ENCODE measurements at places on chromosomes 11 and 22.

GRCh38 chr11:71298016-71298550 is 45.7 kb upstream of the SHANK2 start:
- DNase-seq = no peak

DNA sequence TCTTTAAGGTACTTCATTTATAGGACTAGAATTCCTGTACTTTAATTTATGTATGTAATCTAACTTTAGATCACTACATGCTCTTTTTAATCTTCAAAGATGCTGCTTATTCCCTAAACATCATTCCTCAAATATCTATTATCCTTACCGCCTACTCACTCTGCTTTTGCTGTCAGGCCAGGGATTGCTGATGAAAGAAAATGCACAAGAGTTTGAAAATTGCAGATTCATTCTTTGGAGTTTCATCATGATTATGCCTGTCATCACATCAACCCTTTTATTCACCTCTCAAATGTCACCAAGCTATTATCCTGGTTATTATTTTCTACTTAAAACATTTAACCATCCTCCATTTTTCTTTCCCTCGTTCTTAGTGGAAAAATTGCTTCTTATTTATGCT is 802.7 kb downstream of the METTL15 start:
- DNase-seq = no peak

DNA sequence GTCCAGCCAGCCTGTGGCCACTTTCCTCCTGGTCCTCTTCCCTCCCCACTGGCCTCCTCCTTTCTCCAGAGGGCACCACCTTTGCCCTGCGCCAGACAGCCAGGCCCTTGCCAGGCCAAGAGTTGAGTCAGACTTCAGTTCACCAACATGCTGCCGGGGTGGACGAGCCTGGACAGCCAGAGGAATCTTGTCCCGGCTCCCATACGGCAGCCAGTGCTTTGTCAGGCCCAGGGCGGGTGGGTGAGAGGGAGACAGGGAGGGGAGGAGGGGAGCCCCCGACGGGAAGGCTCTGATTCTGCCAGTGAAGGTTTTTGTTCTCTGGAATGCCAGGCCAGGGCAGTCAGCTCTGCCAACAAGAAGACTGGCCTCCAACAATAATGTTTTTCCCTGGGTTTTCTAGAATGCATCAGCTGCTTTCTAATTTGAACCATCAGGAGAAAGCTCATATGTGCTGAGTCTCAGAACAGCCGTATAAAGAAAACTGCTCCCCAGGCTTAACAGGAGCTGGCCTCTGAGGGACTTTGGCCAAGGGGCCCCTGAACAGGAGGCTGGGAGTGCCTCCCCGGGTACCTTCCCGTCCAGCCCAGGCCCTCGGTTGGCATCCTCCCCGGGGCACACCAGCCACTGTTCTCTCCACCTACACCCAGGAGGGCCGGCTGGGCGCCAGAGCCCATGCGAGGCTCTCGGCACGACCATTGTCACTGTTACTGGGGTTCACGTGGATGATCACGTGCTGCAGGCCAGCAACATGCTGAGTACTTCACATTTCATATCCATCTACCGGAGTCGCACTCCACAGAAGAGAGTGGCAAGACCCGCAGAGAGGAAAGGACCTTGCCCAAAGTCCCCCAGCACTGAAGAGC is 28.6 kb downstream of the LIF start:
- DNase-seq = no peak

- DNase-seq = no peak
Observed at GRCh38 chr11:67278939-67279588, 10.0 kb upstream of the ANKRD13D start.

GRCh38 chr11:20926799-20927540 is 257.6 kb downstream of the NELL1 start:
- no peak for DNase-seq

DNA sequence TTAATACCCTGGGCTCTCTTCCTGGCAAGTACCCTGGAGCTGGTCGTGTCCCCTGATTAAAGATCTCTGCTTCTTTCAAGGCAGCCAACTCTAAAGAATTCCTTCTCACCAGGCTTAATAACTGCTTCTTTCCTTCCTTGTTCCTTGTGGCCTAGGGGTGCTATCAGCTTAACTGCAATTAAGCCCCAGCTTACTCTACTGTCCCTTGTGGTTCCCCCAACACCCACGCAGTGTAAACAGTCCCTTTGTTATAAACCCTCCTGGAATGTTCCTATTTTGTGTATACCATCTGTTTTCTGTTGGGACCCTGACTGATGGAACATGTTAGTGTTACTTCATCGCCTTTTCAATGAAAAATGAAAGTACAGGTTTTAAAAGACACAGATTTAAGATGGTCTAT is 126.4 kb upstream of the KIRREL3 start:
- no peak for DNase-seq
